Type B pancreatic cell (in vitro differentiated cells): ENCODE measurements at places on chromosomes 5 and 9.

GRCh38 chr5:156641686-156642085, 208.4 kb upstream of the PPP1R2B start:
- DNase-seq, result no peak

DNA sequence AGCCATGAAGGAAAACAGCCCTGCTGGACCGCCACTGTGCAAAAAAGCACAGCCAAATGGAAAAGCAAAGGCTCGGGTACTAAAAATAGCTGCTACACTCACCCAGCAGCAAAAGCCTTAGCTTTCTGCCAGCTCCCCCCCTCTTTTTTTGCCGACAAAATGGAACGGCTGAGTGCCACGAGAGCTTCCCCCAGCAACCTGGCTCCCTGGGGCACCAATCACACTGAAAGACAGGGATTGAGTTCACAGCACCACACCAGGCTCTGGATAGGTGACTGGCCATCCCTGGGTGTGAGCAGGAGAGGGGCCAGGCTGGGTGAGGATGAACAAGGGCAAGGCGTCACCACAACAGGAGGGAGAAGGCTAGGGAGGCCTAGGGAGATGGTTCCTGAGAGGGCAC, 66.7 kb downstream of the SIL1 start:
- no peak for DNase-seq

DNA sequence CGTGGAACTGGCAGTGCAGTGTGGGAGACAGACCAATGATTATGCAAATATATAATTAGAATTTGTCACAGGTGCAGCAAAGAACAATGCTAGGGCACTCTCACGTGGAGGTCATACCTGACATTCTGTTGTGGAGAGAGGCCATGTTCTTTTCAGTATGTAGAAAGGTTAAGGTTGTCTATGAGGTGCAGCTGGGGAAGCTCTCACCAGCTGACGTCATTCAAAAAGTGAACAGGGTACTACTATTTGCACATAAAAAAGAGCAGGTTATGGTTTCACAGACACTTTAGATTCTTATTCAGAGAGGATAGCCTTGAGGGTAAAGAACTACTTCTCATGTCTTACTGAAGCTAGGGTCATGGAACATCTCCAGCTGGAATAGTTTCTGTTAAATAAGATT, 19.1 kb downstream of the SH3GL2 start:
- DNase-seq, result no peak

- no peak for DNase-seq
Measured at GRCh38 chr9:114141553-114142402, 13.6 kb upstream of the COL27A1 start.

GRCh38 chr5:154477382-154478223, 424 bp downstream of the HAND1 start:
- DNase-seq, result no peak

- no peak for DNase-seq
Measured at GRCh38 chr5:84085387-84086041, 299.2 kb downstream of the EDIL3 start.

DNA sequence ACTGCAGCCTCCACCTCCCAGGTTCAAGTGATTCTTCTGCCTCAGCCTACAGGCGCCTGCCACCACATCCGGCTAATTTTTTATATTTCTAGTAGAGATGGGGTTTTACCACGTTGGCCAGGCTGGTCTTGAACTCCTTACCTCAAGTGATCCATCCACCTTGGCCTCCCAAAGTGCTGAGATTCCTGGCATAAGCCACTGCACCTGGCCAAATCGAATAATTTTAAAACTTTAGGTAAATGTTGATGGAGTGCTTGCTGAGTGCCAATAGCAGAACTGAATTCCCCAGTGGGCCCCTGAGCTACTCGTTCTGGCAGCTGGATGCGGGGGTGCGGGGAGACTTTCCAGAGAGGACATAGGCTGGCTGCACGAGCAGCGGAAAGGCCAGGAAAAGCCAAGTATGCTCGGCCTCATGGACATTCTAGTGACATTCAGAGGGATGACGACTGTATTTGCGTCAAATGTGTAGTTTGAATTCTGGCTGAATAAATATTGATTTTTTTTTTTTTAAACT, 16.8 kb downstream of the TRAF2 start:
- DNase-seq, result no peak

DNA sequence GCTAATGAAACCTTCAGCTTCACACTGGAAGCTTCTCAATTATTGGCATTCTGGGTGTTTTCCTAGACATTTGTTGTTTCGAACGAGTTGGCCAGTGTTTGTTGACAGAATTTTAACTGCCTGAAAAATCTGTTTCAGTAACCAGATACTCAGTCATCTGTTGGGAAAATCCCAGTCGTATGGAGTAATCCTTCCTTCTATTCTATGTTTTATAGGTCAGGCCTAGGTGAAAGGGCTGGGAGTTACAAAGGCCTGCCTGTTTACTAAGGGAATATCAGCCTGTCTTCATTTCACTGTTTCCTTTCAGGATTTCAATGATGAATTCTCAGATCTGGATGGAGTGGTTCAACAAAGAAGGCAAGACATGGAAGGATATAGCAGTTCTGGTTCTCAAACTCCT, 59.9 kb downstream of the GRAMD2B start:
- DNase-seq, result no peak

DNA sequence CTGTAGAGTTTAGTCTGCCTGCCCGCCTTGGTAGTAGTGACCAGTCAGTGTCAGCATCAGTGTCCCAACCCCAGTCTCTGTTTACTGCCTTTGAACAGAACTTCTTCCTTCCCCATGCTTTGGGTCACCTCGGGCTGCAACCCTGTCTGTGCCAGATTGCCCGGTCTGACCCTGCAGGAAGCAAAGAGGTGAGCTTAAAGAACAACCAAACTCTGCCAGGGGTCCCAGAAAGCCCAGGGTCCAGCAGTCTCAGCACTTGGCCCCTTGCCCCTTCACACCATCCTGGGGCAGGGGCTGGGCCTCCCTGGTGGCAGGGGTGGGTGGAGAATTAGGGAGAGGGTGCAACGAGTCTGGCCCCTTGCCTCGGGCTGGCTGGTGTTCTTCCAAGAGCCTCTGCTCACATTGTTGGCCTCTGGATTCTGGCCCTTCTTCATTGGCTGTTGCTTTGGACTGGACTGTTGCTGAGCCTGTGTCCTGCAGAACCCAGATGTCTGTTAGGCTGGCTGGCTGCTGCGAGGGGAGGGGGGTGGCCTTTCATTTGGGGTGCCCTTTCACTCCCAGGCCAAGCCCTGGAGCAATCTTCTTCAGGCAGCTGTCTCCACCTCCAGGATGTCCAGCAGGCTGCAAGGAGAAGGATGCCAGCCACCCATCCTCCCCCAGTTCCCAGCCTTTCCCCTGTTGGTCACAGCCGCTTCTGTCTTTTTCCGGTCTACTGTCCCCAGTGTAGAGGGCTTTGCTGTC, 51.2 kb downstream of the SAR1B start:
- no peak for DNase-seq

GRCh38 chr9:97918611-97919010, 3.7 kb downstream of the TRMO start:
- no peak for DNase-seq

DNA sequence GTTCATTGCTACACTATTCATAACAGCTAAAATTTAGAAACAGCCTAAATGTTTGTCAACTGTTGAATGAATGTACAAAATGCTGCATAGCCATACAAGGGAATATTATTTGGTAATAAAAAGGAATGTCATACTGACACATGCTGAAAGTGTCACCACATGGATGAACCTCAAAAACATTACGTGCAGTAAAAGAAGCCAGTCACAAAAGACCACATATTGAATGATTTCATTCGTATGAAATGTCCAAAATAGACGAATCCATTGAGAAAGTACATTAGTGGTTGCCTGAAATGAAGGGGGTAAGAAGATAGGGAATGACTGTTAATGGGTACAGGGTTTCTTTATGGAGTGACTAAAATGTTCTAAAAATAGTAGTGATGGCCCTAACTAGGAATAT, 11.6 kb upstream of the ECM2 start:
- no peak for DNase-seq

GRCh38 chr9:97405551-97405950, 6.3 kb upstream of the TDRD7 start:
- DNase-seq, result no peak

GRCh38 chr5:39670391-39670790, 245.6 kb upstream of the DAB2 start:
- DNase-seq, result no peak

- DNase-seq, result no peak
Measured at GRCh38 chr9:18359335-18359734, 114.6 kb upstream of the ADAMTSL1 start.

DNA sequence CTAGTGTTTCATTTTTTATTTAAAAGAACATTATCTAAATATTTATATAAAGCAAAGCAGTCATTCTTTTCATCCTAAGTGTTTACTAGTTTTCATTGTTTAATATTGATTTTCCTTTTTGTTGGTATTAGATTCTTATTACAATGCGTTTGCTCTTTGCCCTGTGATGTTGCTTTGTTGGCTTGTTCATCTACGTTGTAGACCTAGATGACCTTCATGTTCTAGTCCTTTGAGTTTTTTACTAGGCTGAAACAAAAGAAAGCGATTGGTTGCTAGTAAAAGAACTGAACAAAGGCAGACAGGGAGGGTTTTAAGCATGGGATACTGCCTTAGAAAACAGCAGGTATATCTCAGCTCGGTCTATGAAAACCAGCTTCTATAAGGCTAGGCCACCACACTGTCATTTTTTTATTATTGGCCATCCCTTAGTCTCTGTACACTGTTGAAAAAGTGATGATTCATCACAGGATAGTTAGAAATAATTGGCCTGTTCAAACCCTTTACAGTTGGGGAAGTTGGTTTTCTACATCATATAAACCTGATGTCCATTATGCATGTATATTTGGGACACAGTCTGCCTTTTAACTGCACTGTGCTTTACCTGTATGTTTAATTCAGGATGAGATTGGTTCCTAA, 119.0 kb downstream of the ZCCHC7 start:
- no peak for DNase-seq

GRCh38 chr5:149600932-149601331, 19.6 kb downstream of the ARHGEF37 start:
- no peak for DNase-seq

DNA sequence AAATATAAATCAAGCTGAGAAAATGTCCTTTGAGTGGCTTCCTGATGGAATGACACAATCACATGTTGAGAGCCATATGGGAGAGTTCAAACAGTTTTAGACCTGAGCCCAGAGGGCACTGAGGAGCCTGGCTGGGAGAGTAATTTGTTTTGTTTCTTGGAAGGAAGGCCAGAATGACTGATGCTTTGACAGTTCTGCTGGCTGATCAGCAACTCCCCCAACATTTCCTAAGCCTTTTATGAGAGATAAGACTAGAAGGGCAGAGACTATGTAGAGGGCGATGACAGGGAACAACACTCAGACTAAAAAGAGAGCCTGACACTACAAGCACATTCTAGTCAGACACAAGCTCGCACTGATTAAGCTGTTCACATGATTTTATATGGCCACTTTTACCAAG, 169.2 kb downstream of the COX7C start:
- DNase-seq, result no peak

DNA sequence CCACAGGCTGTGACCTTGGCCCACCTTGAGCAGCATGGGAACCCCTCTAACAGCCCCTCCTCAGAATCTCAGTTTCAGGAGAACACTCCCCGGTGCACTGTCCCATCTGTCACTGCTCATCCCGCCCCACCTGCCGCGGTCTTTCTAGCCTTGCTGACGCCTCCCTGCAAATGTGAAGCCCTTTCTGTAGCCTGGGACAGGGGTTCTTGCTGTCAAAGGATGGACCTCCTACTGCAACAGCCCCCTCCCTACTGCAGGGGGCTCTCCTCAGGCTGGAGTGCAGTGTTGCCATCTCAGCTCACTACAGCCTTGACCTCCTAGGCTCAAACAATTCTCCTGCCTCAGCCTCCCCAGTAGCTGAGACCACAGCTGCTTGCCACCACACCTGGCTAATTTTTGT, 20.0 kb downstream of the OR2V1 start:
- DNase-seq, result no peak
